K562 (cell line): ENCODE measurements at places on chromosomes 13 and 19. TPM values are rescaled to one million over a fixed set of nuclear protein-coding genes. Genes with fewer than 3 reads are reported as not detected.

The USHBP1 gene
- 0.16 TPM in 1 of 2 replicates, not detected in the other for total RNA-seq

GRCh38 chr13:106527826-106528225 lies 7.6 kb downstream of the EFNB2 start:
- no peak for DNase-seq

DNA sequence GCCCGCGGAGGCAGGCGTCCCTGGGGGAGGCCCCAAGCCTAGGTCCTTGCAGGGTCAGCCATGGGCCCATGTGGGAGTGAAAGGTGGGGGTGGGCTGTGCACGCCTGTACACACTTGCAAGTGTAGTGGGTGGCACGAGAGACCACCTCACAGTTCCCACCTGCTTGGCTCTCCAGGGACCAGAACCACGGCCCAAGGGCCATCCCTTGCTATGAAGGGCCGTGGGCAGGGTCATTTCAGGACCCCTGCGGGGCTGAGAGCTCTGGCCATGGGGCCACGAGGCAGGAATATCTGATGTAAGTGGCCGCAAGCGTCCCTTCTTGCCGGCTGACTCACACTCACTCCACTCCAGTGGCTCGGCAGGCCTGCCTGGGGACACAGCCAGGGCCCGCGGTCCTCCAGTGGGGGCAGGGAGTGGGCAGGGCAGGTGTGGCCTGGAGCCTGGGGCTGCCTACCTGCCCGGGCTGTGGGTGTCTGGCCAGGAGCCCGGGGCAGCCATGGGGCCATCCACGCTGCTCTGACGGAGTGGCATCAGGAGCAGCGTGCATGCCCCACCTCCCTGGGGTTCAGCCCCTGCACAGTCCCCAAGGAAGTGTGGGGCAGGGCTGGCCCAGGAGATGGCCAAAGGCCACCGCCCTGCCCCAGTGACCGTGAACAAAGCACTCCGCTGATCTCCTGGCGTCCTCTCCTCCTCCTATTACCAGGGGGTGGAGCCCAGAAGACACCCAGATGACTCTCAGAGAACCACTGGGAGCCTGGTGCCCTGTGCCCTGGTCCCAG lies 8.6 kb upstream of the MKNK2 start:
- DNase-seq = peak; percentile 65

DNA sequence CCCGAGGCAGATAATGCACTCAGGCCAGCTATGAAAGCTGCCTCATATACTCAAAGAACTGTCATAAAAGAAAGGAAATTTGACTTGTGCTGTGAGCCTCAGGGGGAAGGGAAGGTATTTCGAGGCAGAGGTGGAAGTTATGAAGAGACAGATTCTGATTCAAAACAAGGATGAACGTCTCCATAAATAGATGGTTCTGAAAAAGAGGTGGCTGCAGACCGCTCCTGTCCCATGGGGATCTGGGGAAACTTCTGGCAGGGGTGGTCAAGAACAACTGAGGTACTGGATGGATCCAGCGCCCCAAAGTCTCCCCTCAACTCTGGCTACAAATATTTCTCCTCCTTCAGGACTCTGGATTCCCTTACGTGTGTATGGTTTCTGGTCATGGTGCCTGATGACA lies 168.1 kb upstream of the IRS2 start:
- DNase-seq = no peak

The IZUMO1 gene
- 2.1 and 2.2 TPM in 2 replicates for total RNA-seq

- peak; percentile 39 for DNase-seq
Observed at GRCh38 chr19:6272411-6272791, 7.4 kb downstream of the MLLT1 start.

The RASGRP4 gene
- total RNA-seq = 3.9 TPM in 2 replicates

The IL4I1 gene
- total RNA-seq = 0.55 and 0.76 TPM in 2 replicates

GRCh38 chr13:31733647-31734046 lies 5.7 kb upstream of the RXFP2 start:
- DNase-seq = no peak

The KLK7 gene
- not detected in 2 replicates for total RNA-seq

DNA sequence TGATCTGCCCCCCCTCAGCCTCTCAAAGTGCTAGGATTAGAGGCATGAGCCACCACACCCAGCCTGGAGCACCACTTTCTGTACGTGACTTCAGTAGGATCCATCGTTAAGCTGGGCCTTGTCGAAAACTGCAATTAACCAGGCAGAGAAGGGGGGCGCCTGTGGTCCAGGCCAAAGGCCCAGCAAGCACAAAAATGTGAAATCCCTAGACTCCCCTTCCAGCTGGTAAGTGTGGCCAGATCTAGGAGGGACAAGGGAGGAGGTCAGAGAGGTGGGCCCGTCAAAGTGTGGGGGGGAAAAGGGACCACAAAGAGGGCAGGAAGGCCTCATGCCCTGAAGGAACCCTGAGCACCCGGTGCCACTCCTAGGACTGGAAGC lies 13.8 kb downstream of the DDX39A start:
- DNase-seq = peak; percentile 22

- DNase-seq = no peak
Observed at GRCh38 chr19:46198756-46199155, 30.8 kb upstream of the IGFL1 start.

GRCh38 chr13:114048443-114048842 lies 74.6 kb upstream of the C13orf46 start:
- DNase-seq = no peak

DNA sequence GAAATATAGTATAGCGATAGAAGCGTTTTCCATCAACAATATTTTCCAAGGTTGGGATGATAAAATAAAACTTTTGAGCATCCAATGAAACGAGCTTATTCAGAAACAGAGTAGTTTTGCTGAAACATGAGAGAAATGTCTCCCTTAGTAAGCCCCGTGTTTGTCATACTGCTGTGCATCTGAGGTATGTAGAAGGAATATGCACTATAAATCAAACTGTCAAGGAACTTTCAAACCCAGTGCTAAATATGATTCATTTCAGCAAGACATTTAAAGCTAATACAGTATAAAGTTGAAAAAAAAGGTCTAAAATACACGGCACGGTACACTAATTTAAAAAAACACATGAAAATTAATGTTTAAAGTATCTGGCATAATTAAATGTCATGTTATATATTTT lies 546.2 kb downstream of the SLITRK5 start:
- DNase-seq = no peak

DNA sequence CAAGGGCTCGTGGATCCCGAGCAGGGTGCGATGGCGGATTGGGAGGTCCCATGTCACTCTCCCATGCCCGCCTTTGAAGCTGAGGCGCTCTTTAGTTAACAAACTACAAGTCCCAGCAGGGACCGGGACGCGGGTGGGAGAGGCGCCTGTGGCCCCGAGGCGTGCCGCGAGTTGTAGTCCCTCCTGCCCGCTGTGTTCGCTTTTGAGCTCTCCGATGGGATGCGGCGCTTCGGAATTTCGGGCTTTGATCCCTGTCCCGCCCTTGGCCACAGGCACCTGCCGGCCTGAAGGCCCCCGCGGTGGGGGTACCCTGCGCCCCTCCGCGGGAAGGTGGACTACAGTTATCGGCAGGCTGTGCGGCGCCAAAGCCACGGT lies 11.0 kb downstream of the CYTH2 start:
- no peak for DNase-seq

The LPAR6 gene
- total RNA-seq = not detected in 2 replicates

DNA sequence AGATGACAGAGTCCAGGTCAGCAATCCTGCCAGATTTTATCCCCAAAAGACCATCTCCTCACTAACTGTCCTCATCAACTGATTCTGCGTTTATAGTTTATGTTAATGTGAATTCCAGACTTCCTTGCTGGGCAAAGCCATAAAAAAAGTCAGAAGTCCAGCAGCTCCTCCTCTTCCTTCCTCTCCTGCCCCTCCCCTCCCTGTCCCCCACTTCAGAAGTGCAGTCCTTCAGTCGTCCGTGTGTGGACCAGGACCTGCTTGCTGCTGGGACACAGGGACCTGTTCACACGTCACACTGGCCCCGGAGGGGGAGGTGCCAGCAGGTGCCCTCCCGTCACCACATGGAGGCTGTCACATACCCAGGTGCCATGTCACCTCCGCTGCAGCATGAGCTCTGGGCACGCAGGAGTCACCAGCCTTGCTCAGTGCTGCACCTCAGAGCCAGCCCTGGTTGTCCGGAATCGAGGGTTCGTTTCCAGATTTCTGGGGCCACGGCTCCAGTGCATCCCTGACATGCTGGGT lies 4.0 kb upstream of the MCF2L start:
- no peak for DNase-seq

DNA sequence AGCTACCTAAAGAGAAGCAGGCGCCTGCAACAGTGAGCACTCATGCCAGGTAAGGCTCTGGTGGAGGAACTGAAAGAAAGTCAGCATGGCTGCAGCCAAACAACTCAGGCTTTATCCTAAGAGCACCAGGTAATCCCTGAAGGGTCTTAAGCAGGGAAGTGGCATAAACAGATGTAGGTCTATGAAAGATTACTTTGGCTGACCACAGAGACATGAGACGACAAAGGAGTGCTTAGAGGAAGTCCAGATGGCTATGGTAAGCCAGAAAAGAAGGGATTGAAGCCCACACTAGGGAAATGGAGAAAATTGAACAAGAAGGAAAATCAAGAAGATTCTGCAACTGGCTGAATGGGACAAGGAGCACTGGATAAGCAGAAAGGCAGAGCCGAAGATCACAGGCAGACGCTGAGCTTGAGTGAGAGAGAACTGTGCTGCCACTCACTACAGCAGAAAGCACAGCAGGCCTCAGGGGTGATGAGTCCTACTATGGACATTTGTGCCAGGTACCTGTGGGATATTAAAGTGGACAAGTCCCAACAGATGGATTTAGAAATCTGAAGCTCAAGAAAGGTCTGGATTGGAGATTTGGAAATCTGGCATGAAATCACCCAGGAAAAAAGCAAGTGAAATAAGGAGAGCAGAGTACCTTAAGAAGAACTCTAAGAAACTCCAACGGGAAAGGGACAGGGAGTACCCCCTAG lies 4.2 kb downstream of the RCBTB1 start:
- no peak for DNase-seq

The ZNF829 gene
- total RNA-seq = 0.02 TPM in 1 of 2 replicates, not detected in the other

The RGCC gene
- total RNA-seq = 6.1 and 7.3 TPM in 2 replicates

The LRG1 gene
- total RNA-seq = 11.5 and 11.7 TPM in 2 replicates

DNA sequence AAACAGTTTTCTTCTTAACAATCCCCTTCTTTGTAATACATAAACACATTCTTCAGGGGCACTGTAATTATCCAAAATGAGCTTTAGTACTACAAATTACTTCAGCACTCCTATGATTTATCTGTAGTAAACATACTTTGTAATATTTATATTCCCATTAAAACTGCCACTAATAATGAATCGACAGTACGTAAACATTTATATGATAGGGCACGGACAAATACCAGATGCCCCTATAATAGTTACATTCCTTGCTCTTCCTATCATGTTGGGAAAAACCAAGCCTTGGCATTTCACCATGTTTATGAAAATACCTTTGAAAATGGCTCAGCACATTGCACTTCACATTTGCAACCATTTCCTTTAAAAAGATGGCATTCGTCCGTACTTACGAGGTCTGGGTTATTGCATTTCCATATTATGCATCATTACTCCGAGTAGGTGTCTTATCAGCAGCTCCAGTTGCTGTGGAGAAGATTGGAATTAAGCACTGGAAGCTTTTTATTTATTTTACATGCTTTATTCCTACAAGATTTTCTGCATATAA lies 1043.4 kb downstream of the DIAPH3 start:
- no peak for DNase-seq

- DNase-seq = no peak
Observed at GRCh38 chr13:101098873-101099272, 317.4 kb downstream of the NALCN start.

GRCh38 chr19:35086455-35086854 lies 29.2 kb upstream of the FXYD3 start:
- DNase-seq = no peak

DNA sequence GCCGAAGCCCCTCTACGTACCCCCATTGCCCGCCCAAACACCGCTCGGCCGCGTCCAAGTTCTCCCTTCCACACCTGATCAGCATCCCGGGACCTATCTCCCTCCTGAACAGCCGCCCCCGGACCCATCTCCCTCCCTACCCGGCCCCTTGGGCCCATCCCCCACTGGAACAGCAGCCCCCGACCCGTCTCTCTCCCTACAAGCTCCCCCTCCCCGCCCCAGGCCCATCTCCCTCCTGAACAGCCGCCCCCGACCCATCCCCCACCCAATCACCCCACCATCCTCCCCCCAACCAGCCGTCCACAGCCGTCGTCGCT lies 610 bp downstream of the ZSCAN1 start:
- no peak for DNase-seq

GRCh38 chr19:48598996-48599700 lies 7.4 kb upstream of the SPACA4 start:
- no peak for DNase-seq

The KIR3DL2 gene
- total RNA-seq = not detected in 2 replicates

GRCh38 chr19:34364830-34365462 lies at the start of gene GPI:
Gene GPI, plus strand, starts transcription at chr19:34365196. Its CDS starts 71 bp downstream, at chr19:34365267.
- DNase-seq = peak; percentile 78

- DNase-seq = no peak
Observed at GRCh38 chr13:48494874-48495273, 38.0 kb downstream of the RCBTB2 start.

GRCh38 chr19:55596304-55596703 lies 3.0 kb downstream of the FIZ1 start:
- DNase-seq = no peak

The CD33 gene
- 34.1 and 36.1 TPM in 2 replicates for total RNA-seq

- no peak for DNase-seq
Observed at GRCh38 chr13:87376081-87376480, 295.1 kb upstream of the SLITRK5 start.

The NR2C2AP gene
- total RNA-seq = 32.4 and 35.6 TPM in 2 replicates

DNA sequence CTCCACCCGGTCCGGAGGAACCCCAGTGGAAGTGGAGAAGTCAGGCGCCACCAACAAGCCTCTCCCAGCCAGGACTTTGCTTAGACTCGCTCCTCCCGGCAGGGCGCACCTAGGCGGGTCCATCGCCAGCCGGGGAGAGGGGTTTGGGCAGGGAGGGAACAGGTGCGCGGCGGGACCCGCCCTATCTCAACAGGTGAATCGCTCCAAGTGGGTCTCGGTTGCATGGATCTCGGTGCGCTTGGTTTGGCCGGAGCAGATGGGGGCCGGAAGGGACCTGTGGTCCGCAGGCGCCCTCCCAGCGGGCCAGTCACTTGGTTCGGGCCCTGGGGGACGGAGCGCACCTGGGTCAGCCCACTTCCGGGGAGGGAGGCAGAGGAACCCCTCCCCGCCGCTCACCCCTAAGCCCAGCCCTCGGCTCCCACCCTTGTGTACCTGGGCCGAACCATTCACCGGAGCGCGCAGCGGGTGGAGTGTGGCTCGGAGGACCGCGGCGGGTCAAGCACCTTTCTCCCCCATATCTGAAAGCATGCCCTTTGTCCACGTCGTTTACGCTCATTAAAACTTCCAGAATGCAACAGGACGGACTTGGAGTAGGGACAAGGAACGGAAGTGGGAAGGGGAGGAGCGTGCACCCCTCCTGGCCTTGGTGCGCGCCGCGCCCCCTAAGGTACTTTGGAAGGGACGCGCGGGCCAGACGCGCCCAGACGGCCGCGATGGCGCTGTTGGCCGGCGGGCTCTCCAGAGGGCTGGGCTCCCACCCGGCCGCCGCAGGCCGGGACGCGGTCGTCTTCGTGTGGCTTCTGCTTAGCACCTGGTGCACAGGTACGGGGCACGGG lies at the start of gene LSR:
Gene LSR, plus strand, starts transcription at position 693 of the 836 bp plus-strand sequence. Its CDS starts 21 bp downstream, at position 714.
- peak; percentile 95 for DNase-seq
